HuH-7.5 (cell line): ENCODE measurements at places on chromosomes 4 and X.

- no peak for DNase-seq
These were observed 71.7 kb upstream of the BANK1 start for GRCh38 chr4:101718810-101719209.

DNA sequence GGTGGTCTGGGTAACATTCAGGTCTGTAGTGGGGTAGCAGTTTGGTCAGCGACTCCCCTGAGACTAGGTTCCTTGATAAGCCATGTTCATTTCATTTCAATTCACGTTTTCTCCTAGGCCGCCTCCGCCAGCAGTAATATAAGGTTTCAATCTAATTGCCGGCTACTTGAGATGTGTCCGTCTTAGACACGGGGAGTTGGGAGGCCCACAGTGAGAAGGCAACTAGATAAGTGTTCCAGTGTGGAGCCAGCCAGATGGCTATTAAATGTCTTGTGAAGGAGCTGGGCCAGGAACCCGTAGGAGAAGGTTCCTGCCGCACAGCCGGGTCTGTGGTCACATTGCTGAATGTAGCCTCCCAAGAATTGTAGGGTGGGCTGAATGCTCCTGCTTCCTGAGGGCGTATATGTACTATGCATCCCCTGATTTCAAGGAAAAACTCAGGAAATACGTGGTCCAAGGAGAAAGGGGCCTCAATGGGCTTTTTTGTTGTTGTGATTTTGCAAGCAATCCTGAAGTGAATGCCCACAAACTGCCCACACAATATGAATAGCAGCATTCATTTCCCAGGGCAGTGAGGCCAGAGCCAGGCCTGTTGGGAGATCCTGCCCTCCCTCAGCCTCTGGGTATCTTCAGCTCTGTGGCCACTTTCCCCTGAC, 220.6 kb upstream of the RPL34 start:
- no peak for DNase-seq

DNA sequence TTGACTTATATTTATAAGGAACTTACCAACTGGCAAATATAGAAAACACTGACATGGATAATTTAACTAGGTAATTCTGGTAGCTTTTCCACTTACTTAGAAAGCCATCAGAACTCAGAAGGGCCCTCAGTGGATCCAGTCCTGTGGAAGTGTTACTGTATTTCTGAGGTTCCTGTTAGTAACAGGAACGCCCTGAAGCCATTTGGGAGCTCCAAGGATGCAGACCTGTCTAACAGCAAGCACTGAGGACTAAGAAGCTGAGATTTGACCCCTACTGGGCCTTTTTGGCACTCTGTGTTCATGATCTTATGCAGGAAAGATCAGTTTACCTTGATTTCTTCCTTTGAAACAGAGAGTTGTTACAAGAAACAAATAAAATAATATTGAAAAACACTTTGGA, 46.0 kb upstream of the TLL1 start:
- DNase-seq: no peak

GRCh38 chr4:164379694-164380093, 374.2 kb upstream of the SMIM31 start:
- DNase-seq: no peak

- no peak for DNase-seq
These were observed 820 bp upstream of the RASL11B start for GRCh38 chr4:52861171-52861823.
